Pancreas (tissue), 10 donors: ENCODE measurements at places on chromosomes 2 and 18.

DNA sequence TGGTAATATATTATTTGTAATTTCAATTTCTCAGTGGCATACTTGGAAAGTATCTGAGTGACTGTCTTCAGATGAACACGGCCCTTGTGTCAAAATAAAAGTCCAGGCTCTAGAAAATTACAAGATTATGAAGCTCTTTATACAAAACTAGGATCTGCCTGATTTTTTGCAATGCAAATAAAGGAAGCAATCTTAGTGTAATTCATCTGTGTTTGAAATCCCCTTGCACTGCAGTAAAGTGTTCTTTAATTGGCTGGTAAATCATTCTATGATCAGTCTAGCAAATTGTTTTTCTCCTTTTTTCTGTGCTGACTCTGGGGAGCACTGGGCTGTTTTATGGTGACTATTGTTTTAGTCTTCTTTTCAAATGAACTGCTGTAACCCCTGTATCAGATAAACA lies 1039.0 kb downstream of the SOCS6 start:
- H3K27me3 ChIP-seq = no peaks in the 10 kb centered on the region
- H3K4me1 ChIP-seq = no peaks in the 10 kb centered on the region
- no peak overlapping the region for H3K4me3 ChIP-seq
- DNase-seq = no peak

DNA sequence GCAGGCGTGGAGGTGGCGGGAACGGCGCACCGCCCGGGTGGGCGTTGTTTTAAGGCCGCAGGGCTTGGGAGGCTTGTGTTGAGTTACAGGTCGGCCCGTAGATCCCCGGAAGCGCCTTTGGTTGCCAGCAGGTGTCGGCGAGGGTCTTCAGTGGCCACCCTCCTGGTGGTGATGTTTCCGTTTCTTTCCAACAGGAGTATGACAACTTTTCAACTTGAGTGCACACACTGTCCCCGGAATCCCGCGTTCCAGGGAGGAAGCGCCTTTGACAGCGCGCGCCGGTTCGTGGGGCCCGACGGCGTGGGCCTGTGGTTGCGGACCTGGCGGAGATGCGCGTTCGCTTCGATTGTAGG lies 1.0 kb upstream of the HDAC4 start:
- peak overlapping the region; percentile 97 for H3K27ac ChIP-seq
- no peak for DNase-seq
- no peaks in the 10 kb centered on the region for H3K36me3 ChIP-seq
- no peaks in the 10 kb centered on the region for H3K4me1 ChIP-seq

DNA sequence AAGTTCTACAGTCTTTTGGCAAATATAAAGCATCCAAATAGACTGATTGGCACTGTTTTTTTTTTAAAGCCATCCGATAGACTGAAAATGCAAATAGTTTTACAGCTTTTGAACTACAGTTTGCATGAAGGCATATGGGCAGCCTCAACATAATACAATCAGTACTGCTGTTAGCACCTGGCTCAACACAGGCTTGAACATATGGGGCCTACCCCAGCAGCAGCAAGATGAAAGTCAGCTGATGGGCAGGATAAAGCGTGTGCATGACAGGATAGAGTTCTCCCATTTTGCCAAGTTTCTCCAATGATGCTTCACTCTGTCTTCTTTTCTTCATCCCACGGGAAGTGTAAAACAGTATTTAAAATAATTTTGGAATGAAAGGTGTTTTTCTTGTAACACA lies 1.3 kb upstream of the AKAIN1 start:
- H3K36me3 ChIP-seq = no peaks in the 10 kb centered on the region
- H3K27me3 ChIP-seq = peaks cover 10% of the 10 kb centered on the region
- H3K27ac ChIP-seq = no peak overlapping the region
- H3K4me1 ChIP-seq = no peaks in the 10 kb centered on the region
- no peak for DNase-seq
- no peak overlapping the region for H3K4me3 ChIP-seq

DNA sequence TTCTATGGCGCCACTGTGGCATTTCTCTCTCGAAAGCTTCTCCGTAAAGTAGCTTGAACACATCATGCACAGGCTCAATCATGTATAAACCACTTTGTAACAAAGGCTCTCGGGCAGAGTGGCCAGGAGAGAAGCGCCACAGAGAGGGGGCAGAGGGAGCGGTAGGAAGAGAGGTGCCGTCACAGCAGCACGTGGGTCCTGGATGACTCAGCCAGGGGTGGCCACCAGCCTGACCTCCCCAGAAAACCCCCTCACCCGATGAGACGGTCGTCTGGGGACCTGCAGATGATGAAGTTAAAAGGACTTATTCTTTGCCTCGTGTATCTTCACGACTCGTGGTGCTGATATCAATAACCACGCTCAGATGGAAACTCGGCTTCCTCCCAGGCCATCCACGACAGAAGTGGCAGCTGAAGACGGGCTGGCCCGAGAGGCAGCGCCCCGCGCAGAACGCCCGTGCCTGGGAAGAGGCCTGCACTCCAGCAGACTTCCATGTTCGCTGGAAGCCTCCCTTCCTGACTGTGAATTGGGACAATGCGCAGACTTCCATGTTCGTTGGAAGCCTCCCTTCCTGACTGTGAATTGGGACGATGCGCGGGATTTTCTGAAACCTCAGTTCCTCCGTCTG lies 46.4 kb upstream of the MTCL1 start:
- no peaks in the 10 kb centered on the region for H3K36me3 ChIP-seq
- H3K27ac ChIP-seq = no peak overlapping the region
- H3K27me3 ChIP-seq = no peaks in the 10 kb centered on the region

GRCh38 chr2:109230941-109231420 lies 102.0 kb downstream of the SH3RF3 start:
- no peak overlapping the region for H3K27ac ChIP-seq
- H3K4me1 ChIP-seq = no peaks in the 10 kb centered on the region
- no peak overlapping the region for H3K4me3 ChIP-seq
- no peaks in the 10 kb centered on the region for H3K36me3 ChIP-seq
- no peaks in the 10 kb centered on the region for H3K27me3 ChIP-seq
- no peak for DNase-seq

DNA sequence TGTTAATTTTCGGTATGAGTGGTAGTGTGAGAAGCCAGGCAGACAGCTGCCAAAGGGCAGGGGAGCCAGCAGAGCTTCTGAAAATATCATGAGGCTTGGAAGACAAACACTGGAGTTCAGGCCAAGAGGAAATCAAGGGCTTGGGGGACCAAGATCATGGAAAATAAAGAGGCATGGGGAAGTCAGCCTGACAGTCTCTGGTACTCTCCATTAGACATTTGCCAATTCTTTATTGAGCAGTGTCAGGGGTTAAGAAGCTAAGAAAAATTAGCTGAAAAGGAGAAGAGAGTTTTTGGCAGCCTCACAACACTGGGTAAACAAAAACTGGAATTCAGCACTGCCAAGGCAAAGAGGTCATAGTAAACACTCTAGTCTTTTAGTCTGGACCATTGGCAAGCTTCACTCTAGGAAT lies 612.7 kb downstream of the EPHA4 start:
- H3K4me1 ChIP-seq = no peaks in the 10 kb centered on the region
- peak overlapping the region; percentile 16 for H3K27ac ChIP-seq
- no peak for DNase-seq

DNA sequence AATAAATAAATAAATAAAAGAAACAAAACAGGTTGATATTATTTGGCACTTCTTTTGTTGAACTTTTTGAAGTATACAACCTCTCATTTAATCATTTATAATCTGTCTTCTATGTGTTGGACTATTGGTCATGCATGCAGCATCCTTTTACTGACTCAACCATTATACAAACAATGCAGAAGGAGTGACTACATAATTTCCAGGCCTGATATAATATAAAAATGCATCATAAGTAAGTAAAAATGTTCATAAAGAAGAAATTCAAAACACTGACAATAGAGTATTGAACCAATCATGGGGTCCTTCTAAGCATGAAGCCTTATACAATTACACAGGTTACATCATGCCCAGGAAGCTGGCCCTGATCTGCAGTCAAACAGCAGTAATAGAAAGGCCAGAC lies 141.5 kb upstream of the FN1 start:
- no peaks in the 10 kb centered on the region for H3K27me3 ChIP-seq
- H3K4me3 ChIP-seq = no peak overlapping the region
- DNase-seq = no peak
- no peak overlapping the region for H3K27ac ChIP-seq
- H3K36me3 ChIP-seq = no peaks in the 10 kb centered on the region

GRCh38 chr2:108217211-108217610 lies 22.6 kb upstream of the SULT1C3 start:
- no peaks in the 10 kb centered on the region for H3K4me1 ChIP-seq
- H3K4me3 ChIP-seq = no peak overlapping the region
- DNase-seq = no peak
- H3K27ac ChIP-seq = no peak overlapping the region
- H3K27me3 ChIP-seq = no peaks in the 10 kb centered on the region

DNA sequence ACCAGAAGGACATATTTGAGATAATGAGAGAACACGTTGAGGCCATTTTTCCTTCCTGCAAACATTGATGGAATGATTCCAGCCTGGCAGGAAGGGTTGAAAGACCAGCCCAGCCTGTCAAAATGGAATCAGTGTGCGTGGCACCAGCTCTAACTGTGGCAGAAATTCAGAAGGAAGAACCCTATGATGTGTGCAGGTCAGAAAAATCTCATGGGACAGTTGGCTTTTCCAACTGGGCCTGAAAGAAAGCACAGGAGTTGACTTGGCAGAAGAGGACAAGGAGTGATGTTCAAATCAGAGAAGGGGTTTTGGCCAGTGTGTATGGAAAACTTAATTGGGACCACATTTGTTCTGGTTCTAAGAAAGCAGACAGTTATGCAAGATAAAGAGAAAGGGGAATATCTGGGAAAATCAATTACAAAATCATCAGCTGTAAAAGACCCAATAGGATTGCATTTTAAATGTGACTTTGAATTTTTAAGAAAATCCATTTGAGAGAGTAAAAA lies 192.8 kb upstream of the PID1 start:
- no peak overlapping the region for H3K27ac ChIP-seq
- no peaks in the 10 kb centered on the region for H3K4me1 ChIP-seq
- H3K4me3 ChIP-seq = no peak overlapping the region
- no peak for DNase-seq
- H3K36me3 ChIP-seq = no peaks in the 10 kb centered on the region

GRCh38 chr2:239700686-239701345 lies 300.0 kb upstream of the HDAC4 start:
- H3K4me1 ChIP-seq = no peaks in the 10 kb centered on the region
- H3K4me3 ChIP-seq = no peak overlapping the region
- no peak overlapping the region for H3K27ac ChIP-seq
- DNase-seq = no peak

DNA sequence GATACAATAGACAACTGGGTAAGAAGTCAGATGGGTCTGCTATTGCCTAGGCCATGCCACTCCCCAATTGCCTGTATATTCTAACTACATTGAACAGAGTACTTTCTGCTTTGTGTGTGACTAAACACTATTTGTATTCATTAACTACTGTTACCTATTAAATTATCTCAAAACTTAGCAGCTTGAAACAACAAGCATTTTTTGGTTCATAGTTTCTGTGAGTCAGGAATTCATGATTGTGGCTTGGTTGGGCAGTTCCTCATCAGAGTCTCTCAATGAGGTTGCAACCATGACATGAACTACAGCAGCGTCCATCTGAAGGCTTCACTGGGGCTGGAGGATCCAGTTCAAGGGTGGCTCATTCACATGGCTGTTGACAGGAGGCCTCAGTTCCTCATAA lies 205.7 kb downstream of the EN1 start:
- H3K27ac ChIP-seq = no peak overlapping the region
- no peak overlapping the region for H3K4me3 ChIP-seq
- H3K27me3 ChIP-seq = no peaks in the 10 kb centered on the region
- no peaks in the 10 kb centered on the region for H3K4me1 ChIP-seq

DNA sequence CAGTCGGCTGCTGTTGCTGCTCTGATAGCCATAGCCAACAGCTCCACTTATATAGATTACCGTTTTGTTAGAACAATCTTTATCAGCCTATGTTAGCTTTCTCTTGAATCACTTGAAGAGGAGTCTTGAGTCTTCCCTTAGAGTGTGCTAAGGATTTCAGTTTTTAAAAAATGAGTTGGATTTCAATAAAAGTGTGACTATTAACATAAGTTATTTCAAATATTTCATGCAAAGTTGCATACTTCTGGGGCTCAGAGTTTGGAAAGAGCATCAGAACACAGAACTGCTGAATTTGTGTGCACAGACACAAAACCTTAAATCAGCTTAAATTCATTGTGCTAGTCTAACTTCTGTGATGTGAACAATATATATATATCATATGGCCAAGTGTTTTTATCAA lies 174.7 kb downstream of the MTX2 start:
- no peak overlapping the region for H3K4me3 ChIP-seq
- H3K27me3 ChIP-seq = no peaks in the 10 kb centered on the region
- no peaks in the 10 kb centered on the region for H3K4me1 ChIP-seq

GRCh38 chr18:59275406-59275949 lies 2.2 kb upstream of the RAX start:
- no peak overlapping the region for H3K27ac ChIP-seq
- no peak for DNase-seq
- H3K4me3 ChIP-seq = no peak overlapping the region

DNA sequence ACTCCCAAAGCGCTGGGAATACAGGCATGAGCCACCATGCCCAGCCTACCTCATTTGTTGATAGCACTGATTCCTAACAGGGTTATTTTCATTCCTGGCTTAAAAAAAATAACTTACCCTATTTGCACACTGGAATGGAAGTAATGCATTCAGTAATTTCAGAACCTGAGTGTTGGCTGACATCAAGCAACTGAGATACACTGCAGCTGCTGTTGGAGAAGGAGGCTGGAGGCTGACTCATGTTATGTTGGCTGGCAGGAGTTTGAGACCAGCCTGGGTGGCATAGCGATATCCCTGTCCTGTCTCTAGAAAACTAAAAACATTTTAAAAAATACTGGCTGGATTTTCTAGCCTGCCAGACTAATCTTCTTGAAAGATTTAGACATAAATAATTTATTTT lies 385.1 kb upstream of the MEX3C start:
- no peaks in the 10 kb centered on the region for H3K36me3 ChIP-seq
- no peaks in the 10 kb centered on the region for H3K27me3 ChIP-seq
- H3K4me3 ChIP-seq = no peak overlapping the region

GRCh38 chr2:105335469-105335868 lies 1.9 kb upstream of the C2orf49 start:
- H3K36me3 ChIP-seq = peaks cover 7% of the 10 kb centered on the region
- H3K27me3 ChIP-seq = no peaks in the 10 kb centered on the region
- H3K27ac ChIP-seq = no peak overlapping the region
- DNase-seq = no peak
- H3K4me3 ChIP-seq = no peak overlapping the region

- DNase-seq = no peak
- H3K27me3 ChIP-seq = no peaks in the 10 kb centered on the region
- no peaks in the 10 kb centered on the region for H3K4me1 ChIP-seq
- H3K36me3 ChIP-seq = no peaks in the 10 kb centered on the region
- no peak overlapping the region for H3K4me3 ChIP-seq
- H3K27ac ChIP-seq = no peak overlapping the region
These were observed 13.1 kb downstream of the RNU2-63P start for GRCh38 chr2:88003074-88003755.

DNA sequence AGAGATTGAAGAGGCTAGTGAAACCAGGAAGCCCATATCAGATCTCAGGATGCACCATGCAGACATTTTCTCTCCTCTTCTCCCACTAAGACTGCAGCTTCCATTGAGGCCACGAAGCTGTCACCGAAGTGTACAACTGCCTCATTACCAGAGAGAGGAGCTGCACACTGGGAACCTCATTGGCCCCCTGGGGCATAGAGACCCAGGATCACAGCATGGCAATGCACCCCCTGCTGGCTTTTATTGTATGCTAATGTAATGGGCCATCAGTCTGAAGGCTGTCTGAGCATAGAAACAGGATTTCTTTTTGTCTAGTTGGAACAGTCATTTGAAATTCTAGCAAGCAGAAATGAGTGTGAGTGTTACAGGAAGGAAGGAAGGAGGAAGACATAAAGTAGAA lies 861.6 kb upstream of the CELF4 start:
- no peak overlapping the region for H3K4me3 ChIP-seq
- no peak for DNase-seq
- no peaks in the 10 kb centered on the region for H3K36me3 ChIP-seq
- no peak overlapping the region for H3K27ac ChIP-seq
- H3K27me3 ChIP-seq = no peaks in the 10 kb centered on the region
